ENCODE measurements at places on chromosomes 12 and 14.

- no peak for DNase-seq
Observed at GRCh38 chr14:24394275-24394674, 4.5 kb upstream of the NYNRIN start.

GRCh38 chr12:69527506-69528272, 57.5 kb downstream of the FRS2 start:
- DNase-seq, result no peak

DNA sequence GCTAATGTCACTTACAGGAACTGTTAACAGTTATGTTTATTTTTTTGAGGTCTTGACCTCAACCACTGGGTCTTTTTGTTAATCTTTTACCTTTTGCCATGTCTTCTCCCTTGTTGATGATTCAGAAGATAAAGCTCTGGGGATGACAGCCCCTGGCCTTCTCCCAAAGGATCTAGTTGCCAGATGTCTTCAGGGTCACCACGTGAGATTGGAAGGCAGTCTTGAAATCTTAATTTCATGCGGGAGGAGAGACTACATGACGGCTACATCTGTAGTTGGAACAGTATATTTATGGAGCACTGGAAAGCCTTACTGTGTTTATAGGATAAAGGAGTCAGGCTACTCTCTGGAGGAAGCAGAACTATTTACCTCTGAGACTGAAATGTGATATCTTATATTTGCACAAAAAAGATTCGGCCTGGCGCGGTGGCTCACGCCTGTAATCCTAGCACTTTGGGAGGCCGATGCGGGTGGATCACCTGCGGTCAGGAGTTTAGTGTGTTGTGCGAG, 5.6 kb downstream of the MLEC start:
- DNase-seq, result no peak

DNA sequence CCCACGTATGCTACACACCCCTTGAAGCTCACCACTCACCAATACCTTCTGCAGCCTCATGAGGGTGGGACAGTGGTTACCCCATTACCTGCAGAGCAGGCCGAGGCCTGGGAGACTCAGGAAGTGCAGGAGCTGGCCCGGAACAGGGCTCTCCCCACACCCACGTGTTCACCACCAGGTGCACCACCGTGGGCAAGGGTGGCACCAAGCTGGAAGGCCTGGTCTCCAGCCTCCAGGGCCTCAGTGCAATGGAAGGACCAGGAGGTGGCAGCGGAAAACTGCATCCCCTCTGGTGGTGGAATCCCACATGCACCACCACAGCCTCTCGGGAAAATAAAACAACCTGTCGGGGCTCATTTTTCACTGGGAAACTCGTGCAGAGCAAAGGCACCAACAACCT, 36.4 kb downstream of the ITPK1 start:
- DNase-seq, result no peak

GRCh38 chr12:92442782-92443181, 260.0 kb upstream of the PLEKHG7 start:
- no peak for DNase-seq

DNA sequence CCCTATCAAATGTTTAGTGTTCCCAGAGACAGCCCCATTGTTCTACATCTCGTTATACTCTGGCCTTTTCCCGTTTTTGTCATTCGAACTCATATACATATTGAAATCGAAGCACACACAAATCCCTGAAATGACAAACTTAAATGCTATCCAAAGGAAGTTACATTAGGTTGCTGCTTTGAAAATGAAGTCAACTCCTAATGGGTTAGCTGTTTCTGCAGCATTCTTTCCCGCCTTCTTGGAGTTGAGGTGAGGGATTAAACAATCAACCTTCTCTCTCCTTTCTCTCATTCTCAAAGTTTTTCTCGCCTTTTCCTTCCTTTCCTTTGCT, 642 bp upstream of the PHC1 start:
- DNase-seq, result no peak

DNA sequence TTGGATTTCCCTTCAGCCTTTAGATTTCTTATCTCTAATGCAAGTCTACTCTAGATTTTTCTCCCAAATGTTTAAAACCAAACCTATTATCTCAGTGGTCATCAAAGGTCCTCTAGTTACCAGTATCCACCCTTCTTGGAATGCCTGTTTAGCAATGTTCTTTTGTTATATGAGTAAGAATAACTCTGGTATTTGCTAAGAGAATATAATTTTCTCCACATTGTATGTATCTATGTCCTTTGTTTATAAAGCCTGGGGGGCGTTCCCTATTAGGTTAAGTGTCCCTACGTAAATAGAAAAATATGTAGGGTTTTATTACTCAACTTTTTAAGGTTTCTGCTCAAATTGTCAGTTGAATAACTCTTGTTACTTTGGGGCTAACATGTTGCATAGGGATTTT, 27.3 kb downstream of the PPM1A start:
- no peak for DNase-seq

DNA sequence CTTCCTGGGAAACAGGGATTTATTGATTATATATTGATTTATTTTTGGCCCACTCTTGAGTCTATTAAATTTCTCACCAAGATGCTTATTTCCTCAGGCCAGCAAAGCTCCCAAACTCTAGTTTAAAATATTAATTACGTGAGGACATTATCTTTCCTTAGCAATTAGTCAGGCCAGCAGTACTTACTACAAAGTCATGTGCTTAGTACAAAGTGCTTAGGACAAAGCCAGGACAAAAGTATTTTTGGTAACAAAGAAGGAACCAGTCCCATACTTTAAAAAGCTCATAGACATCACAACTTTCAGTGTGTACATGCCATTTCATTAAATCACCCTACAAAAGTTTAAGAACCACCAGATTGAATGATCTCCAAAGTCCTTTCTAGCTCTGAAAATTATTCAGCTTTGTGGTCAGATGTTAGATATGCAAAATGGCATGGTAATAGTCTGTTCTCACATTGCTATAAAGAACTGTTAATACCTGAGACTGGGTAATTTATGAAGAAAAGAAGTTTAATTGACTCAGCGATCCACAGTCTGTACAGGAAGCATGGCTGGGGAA, 94.7 kb upstream of the PWP1 start:
- no peak for DNase-seq

DNA sequence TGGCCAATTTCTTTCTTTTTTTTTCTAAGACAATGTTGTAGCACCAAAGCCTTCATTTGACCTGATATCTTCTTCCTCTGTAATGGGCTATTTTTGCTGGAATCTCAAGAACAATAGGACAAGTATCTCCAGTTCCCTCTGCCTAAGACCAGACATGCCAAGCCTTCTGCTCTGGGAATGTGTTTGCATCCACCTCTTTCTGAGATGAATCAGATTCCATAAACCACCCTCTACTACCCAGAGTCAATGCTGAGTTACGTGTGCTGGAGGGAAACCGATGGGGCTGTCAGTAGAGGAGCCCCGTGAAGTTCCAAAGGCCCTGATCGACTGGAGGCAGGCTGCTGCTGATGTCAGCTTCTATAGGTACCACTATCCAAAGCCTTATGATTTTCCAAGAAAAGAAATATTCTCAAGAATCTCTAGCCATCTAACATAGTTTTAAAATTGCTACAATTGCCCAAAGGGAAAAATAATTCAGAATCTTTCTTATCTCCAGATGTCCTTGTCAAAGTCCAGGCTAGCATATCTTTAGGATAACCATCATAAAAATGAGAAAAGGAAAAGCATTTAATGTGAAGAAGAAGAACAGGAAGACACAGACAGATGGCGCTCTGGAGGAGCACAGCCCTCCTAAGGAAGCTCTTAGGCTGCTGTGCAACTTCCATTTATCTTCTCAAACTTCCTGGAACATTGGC, 101.9 kb downstream of the SLC8A3 start:
- DNase-seq, result peak; percentile 57

DNA sequence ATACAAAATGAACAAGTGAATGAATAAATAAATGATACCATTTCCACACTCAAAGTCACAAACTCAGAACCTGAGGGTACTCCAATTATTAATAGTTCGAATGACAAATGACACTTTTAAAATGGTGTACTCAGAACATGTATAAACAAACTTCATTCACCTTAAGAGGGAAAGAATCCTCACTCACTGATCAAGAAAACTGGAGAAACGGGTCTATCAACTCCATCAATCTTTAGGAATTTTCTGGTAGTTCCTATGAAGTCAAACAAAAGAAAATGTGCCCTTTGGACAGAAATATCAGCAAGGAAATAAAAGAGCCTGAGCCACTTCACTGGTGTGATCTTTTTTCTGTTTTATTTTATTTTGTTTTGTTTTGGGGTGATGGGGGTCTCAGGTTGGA, 5.2 kb upstream of the NRDE2 start:
- no peak for DNase-seq

DNA sequence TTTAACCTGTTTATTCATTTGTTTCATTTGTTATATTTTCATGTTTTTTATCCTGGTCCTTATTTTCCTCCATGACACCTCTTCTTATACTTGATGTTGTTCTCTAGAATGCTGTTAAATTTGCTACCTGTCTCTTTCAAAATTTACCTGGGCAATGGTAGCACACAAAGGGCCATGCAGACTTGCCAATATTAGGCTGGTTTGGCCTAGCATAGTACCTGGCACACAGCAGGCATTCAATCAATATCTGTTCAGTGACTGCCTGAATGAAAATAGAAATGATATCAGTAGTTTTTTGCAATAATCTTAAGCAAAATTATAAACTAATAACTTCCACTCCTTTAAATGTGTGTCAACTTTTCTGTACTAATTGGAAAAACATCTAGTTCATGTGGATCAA, 325.1 kb downstream of the APAF1 start:
- no peak for DNase-seq

DNA sequence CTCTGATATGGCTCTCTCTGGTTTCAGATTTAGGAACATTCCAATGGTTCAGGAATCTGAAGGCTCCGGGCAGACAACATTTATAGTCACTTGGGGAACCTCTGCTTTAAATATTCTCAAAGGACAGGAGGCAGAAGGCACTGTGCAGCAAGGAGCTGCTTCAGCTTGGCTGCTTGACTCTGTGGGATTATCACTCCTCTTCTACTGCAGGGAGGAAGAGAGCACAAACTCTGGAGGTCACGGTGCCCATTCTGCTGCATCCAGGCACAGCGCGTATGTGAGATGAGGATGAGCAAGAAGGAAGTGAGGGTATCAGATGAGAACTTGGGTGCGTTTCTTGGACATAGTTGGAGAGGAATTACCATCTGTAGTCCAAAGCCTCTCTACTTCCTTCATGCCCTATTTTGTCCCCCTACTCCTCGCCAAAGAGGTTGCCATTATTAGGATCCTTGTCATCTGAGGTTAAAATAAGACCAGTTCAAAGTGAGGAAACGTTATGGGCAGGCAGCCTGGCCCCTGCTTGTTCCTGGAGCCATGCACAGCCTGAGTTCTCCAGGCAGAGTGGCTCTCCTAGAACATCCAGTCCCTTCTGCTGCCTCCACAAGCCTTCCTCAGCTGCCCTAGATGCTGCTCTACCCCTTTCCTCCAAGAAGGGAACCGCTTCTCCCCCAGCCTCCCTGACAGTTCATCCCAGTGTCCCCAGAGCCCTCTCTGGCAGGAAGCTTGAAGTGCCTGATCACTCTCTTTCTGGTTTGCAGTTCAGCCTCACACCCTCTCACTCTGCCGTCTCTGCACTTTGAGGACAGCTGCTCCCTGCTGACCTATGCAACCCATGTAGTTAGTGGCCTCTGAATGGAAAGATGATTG, 12.5 kb downstream of the FGF6 start:
- DNase-seq, result no peak
